ENCODE measurements at places on chromosomes 1 and 21.

DNA sequence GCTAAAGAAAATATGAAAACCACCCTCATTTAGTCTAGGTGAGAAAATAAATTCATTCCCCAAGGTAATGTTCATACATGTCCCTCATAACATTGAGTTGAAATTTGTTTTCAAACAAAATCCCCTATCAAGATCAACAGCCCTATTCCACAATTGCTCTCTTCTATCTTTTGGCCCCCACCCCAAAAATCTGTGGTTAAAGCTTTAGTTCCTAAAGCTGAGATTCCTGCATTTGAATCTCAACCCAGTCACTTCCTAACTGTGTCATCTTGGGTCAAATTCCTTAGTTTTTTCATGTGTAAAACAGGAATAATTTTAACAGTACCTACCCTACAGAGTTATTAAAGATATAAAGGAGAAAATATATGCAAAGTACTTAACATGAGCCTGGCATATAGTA lies 22.0 kb downstream of the KIAA0319L start:
- DNase-seq = no peak

GRCh38 chr1:30824736-30825429 lies 67.3 kb upstream of the LAPTM5 start:
- no peak for DNase-seq

GRCh38 chr1:110633646-110634030 lies 27.5 kb upstream of the KCNA2 start:
- no peak for DNase-seq

DNA sequence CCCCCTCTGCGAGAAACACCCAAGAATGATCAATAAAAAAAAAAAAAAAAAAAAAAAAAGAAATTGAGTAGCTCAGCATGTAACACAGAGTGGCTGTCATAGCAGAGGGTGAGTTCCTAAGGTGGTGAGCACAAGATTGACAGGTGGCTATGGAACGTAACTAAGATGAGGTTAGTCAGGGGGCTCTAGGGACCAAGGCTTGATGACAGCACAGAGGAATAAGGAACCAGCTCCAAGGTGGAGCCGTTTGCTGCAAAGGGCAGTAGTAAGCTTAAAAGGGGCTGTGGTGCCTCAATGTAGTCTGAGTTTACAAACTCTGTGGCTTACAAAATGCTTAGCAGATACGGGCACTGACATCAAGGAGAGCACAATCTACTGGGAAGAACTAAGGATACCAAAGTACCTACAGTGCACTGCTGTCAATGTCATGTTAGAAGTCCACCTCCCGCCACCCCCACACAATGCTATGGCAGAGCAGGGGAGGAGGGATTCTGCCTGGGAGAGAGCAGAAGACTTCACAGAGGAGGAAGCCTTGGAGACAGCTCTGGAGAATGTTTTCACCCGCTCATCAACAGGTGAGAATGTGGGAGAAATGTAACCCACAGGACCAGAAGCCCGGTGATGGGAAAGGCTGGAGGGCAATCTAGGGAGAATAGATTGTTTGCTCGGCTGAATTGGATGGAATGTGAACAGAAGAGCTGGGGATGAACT lies 13.1 kb downstream of the IQGAP3 start:
- DNase-seq = no peak

DNA sequence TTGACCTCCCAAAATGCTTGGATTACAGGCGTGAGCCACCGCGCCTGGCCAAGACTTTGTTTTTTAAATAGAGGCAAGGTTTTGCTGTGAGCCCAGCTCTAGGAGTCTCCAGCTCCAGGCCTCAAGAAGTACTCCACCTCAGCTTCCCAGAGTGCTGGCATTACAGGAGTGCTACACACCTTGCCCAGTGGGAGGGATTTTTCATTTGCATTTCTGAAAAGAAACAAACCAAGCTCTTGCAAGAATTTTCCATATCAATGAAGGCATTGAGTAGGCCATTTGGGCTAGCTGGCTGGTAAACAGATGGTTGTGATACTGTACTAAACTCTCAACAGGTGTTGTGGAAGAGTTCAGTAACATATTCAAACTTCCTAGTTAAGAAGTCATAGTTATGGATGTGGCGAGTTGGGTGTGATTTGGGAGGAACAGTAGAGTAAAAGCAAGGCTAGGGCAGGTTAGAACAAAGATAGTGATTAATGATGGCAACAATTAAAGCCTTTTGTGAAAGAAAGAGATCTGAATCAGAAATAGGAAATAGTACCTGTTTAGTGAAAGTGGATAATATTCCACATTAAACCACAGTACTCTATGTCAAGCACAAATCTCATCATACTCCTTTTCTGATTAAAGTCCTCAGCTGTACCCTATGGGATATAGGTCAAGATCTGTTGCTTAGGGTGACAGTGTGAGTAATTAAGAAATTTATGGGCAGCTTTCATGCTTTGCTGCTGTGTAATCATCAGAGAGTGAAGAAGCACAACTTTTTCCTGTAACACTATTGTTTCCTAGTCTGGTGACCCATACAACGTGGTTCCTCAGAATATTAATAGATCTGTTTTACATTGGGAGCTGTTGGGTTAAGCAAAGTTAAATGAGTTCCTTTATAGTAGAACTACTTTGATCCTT lies 10.7 kb downstream of the AKIRIN1 start:
- DNase-seq = no peak

- DNase-seq = no peak
Measured at GRCh38 chr1:67335411-67335810, 27.7 kb downstream of the IL12RB2 start.
